Head of caudate nucleus (tissue), 42 donors: ENCODE measurements at places on chromosomes 5 and 9.

GRCh38 chr5:135066781-135067180 lies 32.8 kb upstream of the PITX1 start:
- DNase-seq = no peak

- DNase-seq = no peak
These were observed 176.6 kb downstream of the ZNF462 start for GRCh38 chr9:107039542-107039941.

DNA sequence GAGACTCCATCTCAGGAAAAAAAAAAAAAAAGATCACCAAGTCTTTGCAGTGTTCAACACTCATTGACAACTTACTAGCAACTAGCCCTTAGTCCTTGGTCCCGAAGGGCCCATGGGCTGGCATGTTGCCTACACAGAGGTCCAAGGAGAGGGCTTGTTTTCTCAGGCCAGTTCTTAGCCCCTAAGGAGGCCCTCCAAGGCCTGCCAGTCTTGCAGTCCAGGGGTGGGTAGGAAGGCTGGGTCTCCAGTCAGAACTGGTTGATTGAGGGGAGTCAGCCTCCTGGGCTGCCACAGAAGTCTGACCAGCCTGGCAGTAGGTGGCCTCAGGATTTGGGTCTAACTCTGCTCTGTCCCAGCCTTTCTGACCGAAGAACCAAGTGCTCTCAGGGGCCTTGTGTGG lies 32.7 kb downstream of the IER5L start:
- DNase-seq = no peak

DNA sequence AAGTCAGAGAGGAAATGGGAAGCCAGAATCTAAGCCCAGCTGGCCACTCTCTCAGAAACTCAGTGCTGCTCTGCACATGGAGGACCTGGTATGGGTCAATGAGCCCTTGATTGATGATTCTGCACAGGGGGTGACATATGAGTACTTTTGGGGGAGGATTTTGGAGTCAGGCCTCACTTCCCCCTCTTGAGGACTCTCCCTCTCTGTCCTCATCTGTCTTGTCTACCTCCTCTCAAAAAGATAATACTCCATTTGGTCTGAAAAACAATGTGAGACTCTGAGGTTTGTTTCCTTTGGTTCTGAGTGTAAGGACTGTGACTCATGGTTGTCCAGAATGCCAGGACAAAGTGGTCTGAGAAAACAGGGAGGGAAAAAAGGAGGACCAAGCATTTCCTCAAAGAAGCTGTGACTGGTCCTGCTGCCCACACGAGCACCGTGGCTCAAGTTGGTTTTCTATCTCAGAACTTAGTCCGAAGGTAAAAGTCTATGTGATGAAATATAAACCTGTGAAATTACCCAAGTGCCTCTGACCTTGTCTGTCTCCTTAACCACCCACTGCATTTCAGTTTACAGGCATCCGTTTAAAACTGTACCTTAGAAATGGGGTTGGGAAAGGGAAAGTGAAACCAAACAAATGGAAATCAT lies 11.1 kb downstream of the TTC39B start:
- DNase-seq = no peak

DNA sequence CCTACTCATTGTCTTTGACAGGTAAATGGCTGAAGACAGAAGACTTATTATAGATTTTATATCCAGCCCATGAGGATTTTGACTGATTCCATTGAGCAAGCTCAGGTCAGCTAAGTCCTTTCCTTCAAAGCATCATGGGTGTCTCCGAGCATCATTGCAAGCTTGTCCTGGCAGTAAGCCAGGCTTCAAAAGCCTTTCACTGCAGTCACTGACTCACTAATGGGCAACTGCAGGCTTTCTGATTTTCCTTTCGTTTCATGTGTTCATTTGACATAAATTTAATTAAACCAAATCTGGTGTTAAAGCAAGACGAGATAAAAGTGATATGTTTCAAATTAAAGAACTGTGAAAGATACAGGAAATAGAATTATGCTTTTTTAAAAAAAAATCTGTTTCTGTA lies 426.2 kb downstream of the ANXA1 start:
- no peak for DNase-seq

GRCh38 chr5:98483301-98483685 lies 290.2 kb upstream of the RGMB start:
- DNase-seq = no peak

DNA sequence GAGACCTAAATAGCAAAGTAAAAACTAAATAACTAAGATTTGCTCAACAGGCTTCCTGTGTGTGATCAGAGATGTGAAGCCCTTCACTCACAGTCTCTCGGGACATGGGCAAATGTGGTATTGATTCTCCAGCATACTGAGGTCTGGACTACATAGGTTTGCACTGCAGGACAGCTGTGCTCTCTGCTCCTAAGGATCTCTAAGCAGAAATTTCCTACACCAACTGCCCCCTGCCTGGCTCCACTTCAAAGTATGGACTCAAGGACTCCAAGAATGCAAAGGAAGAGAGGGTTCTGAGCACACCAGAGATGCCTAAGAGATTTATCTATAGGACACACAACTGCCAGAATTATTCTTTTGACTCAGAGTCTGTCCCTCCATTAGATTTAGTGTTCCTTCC lies 487.2 kb downstream of the SEMA5A start:
- no peak for DNase-seq

GRCh38 chr9:89468281-89468960 lies 29.5 kb downstream of the SEMA4D start:
- no peak for DNase-seq

GRCh38 chr9:89542401-89543021 lies 44.6 kb upstream of the SEMA4D start:
- peak; percentile 88 for DNase-seq

GRCh38 chr9:136923881-136924280 lies 20.7 kb downstream of the FBXW5 start:
- DNase-seq = no peak

DNA sequence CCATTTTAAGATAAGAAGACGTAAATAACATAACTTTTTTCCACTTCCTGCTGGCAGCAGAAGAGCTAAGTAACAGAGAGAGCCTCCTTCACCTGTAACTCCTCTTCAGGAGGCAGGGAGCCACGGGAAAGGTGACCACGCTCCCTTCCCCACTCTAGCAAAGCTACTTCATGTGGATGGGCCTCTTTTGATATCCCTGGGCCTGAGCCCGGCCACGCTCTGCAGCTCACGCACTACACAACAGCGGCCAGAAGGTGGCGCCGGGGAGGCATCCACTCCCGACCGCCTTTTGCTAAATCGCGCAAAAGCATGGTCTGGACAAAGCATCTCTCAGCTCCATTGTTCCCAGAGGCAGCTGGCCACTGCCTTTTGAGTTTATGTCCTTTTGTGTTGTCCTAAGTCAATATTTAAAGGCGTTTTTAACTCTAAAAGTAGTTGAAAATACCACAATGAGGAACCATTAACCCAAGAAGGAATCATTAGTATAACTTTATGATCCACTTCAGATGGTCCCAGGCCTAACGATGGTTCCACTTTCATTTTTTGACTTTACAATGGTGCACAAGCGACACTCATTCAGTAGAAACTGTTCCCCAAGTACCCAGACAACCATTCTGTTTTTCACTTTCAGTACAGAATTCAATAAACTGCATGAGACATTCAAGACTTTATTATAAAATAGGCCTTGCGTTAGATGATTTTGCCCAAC lies 23.6 kb downstream of the CMBL start:
- peak; percentile 91 for DNase-seq

DNA sequence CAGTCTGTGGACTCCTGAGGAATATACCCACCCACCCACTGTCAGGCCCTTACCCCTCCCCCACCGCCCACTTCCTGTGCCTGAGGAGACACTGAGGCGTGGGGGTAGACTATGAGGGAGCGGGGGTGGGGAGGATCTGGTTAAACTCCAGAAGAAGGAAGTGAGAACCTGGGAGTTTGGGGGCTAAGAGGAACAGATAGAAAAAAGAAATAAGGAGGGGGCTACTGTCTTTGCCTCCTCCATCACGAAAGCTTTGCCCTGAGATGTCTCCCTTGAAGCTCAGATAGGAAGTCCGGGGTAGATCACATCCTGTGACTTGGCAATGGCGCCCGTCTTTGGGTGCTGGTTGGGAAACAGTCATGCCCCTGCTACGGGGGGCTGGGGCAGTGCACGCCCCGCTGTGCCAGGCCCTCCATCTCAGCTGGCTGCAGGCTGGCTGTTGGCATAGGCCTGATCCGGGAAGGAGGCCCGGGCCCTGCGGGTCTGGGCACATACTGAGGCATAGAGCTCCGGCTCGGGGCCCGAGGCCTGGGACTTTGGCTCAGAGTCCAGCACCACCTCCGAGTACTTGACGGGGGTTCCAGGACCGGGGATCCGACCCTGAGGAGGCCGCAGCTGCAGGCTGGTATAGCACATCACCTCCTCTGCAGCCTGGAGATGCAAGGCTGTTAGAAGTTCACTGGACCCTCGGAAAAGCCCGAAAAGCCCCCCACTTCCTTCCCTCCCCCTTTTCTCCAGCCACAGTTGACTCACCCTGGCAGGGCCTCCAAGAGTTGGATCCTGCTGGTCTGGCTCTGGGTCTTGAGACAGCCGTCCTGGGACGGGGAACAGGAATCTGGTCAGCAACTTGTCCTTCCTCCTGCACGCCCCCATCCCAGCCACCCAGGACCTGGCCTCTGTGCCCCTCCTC lies 1.0 kb downstream of the SIT1 start:
- no peak for DNase-seq

GRCh38 chr9:122219856-122220672 lies 8.7 kb downstream of the LHX6 start:
- DNase-seq = no peak

- DNase-seq = no peak
These were observed 32.9 kb downstream of the PRRX2 start for GRCh38 chr9:129698254-129698757.

- no peak for DNase-seq
These were observed 127.0 kb upstream of the PLCXD3 start for GRCh38 chr5:41637424-41637823.

- no peak for DNase-seq
These were observed 471.0 kb downstream of the KDM4C start for GRCh38 chr9:7228726-7229125.

GRCh38 chr9:129030191-129030590 lies 2.1 kb upstream of the SH3GLB2 start:
- no peak for DNase-seq

DNA sequence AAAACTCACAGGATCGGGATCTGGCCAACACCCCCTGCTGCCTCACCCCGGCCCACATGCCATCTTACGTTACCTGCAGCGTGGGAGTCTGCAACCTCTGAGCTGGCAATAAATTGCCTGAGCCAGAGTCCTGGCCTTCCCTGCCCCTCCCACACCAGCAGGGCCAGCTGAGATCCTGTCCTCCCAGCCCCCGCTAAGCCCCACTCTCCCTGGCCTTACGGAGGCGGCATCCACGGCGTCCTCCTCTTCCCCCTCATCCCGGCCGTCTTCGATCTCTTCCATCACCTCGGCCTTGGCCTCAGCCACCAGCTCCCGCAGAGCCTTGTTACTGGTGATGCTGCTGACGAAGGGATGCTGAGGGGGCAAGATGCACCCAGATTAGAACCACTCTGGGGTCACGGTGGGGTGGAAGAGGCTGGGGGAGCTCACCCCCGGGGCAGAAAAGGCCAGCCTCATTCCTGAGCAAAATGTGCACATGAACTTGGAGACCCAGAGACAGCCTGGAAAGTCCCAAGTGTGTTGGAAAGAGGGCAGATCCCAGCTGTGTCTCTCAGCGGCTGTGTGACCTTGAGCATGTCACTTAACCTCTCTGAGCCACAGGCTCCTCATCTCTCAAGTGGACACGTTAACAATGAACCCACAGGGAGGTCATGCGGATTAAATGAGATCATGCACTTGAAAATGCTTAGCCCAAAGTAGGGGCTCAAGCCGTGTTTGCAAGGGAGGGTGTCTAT lies 89.9 kb upstream of the FBXW11 start:
- DNase-seq = no peak

DNA sequence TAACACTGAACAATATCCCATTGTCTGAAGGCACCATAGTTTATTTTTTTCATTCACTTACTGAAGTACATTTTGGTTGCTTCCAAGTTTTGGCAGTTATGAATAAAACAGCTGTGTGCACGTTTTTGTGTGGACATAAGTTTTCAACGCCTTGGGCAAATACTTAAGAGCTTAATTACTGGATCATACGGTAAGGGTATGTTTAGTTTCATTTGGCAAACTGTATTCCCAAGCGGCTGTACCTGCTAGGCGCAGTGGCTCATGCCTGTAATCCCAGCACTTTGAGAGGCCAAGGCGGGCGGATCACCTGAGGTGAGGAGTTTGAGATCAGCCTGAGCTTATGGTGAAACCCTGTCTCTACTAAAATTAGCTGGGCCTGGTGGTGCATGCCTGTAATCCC lies 63.7 kb upstream of the FAM120A start:
- DNase-seq = no peak

- DNase-seq = no peak
These were observed 561.3 kb downstream of the PSAT1 start for GRCh38 chr9:78858266-78858665.

- no peak for DNase-seq
These were observed 987 bp downstream of the FBXW5 start for GRCh38 chr9:136943291-136944211.
